ENCODE measurements at places on chromosomes 7 and 10. TPM values are rescaled to one million over a fixed set of nuclear protein-coding genes. Genes with fewer than 3 reads are reported as not detected.
A peak's percentile ranks its signal among the peaks of the same experiment; 100 is the strongest.

- DNase-seq = peak; percentile 59
These were observed 100.1 kb downstream of the HIP1 start for GRCh38 chr7:75638594-75639070.

Gene SH2D4B
- not detected for polyA plus RNA-seq

DNA sequence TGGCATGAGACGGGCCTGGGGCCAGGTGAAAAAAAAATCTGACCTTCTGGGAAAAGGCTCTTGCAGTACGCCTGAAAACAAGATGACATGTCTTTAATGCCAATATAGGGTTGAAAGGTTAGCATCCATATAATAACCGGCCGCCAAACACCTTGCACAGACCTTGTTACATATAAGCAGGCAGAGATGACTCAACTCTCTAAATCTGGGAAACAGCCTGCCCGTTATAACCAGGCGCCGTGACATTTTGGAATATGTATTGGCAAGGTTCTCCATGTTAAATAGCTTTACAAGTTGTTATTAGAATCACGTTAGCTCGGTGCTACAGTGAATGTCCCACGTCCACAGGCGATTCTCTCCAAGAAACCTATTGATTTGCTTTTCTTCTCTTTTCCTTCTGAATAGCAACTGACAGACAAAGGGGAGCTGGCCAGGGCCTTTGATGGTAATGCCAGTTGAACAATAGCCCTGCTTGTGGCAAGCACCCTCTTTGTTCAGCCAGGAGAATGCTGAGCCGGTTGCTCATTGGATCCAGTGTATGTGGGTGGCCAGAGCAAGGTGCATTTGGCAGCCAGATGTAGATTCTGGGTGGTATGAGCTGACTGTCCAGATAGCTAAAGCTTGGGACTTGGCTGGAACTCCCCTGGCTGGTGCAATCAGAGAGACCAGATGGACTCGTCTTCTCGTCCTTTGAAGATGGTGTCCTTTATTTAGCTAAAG is 80.1 kb upstream of the AUTS2 start:
- DNase-seq = no peak

DNA sequence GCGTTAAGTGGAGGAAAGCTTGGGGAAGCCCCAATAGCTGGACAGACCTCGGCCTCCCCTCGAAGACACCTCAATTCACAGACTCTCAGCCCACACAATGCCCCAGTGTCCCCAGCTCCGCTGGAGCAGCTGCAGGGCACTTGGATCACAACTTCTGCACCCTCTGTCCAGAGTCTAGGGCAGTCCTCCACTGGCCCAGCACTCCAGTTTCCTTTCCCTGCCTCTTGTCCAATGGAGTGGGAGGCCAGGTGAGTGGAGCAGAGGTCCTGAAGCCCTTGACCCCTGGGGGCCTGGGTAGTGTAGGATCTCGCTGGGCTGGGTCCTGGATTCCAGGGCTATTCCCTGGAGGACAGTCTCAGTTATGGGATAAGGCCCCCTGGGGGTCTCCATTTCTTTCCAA is 11.9 kb downstream of the SFRP5 start:
- DNase-seq = no peak

Gene KCND2
- 1.4 TPM for polyA plus RNA-seq

DNA sequence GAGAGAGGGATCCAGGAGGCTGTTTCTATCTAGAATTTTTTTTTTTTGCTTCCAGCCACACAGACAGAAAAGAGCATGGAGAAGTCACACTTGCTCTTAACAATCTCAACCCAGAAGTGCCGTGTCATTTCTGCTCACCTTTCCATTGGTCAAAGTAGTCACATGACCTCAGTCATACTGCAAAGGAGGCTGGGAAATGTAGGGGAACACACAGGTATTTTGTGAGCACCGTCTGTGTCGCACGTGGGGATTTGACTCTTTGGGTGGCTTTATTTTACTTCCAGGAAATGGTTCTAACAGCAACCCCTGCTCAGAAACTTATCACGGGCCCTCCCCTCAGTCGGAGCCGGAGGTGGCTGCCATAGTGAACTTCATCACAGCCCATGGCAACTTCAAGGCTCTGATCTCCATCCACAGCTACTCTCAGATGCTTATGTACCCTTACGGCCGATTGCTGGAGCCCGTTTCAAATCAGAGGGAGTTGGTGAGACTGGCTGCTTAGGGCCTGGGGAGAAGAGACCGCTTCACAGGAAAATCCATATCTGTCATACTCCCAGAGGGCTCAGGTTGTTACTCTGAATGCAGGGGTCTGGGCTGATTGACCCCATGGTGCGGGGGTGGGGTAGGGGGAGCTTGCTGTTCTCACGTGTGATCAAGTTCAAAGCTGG is 13.1 kb upstream of the CPA1 start:
- DNase-seq = no peak

DNA sequence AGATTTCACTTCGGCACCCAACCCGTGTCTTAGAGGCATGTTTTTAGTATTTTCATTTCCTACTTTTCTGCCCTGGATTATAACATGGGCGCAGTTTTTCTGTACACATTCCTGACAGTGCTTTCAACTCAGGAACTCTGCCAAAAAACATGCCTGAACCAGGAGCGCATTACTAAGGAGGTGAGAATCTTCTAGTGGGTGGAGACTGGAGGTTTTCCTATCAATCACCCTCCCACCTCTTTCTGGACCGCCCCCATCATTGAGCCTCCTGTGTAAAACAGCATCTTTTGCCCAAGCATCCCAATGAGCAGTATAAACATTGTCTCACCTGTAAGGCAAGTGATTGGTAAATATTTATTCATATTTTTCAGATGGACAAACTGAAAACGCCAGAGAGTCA is 53.2 kb downstream of the STK17A start:
- no peak for DNase-seq

DNA sequence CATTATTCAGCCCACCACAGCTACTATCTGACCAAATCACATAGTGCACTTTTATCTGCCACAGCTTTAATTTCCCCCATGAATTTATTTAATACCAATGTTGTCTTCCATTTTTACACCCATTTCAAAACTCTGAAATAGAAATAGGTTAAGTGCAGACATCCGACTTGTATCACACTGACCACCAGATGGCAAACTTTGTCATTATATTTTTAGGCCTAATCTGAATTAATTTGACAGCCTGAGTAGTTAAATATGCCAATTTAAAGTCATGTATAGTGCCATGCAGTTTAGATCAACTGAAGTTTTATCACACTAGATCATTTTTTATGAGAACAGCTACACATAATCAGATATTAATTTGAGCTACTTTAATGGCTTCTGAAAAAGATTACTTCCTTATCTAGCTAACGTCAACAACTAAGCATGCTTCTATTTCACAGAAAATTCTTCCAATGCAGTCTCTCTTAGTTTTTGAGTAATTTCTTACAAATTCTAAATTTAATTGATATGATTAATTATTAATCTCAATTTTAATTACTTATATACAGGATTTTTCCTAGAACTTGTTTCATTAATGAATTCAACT is 566.4 kb downstream of the GFRA1 start:
- peak; percentile 12 for DNase-seq

Gene FGFBP3
- 26.4 TPM for polyA plus RNA-seq

DNA sequence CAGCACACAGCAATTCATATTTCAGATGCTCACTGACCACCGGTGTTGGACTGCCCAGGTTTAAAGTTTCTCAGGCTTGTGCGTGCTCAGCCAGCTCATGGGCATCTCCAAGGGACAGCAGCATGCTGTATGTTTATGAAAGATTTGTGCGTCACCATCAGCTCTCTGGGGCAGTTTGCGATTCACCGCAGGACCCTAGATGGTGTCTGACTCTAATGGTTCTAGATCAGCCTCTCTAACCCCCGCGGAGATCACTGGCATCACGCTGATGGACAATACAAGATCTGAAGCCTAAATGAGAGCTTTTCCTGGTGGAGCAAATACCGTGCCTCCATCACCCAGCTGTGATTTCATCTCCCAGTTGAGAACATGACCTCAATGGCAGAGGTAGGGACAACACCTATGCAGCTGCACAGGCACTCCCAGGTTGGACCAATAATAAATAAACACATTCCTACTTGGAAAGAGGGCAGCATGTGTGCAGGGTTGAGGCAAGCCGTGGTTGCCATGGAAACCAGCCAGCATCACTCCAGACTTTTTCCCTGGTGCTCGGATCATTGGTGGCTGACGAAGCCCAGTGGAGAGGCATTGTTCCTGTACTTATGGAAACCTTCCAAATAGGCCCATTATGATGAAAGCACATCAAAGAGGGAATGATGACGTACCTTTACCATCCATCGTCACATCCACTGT is 253.6 kb downstream of the KCNMA1 start:
- no peak for DNase-seq

GRCh38 chr7:115748123-115748738 is 282.3 kb downstream of the TFEC start:
- no peak for DNase-seq

Gene NEURL1
- 3.5 TPM for polyA plus RNA-seq

DNA sequence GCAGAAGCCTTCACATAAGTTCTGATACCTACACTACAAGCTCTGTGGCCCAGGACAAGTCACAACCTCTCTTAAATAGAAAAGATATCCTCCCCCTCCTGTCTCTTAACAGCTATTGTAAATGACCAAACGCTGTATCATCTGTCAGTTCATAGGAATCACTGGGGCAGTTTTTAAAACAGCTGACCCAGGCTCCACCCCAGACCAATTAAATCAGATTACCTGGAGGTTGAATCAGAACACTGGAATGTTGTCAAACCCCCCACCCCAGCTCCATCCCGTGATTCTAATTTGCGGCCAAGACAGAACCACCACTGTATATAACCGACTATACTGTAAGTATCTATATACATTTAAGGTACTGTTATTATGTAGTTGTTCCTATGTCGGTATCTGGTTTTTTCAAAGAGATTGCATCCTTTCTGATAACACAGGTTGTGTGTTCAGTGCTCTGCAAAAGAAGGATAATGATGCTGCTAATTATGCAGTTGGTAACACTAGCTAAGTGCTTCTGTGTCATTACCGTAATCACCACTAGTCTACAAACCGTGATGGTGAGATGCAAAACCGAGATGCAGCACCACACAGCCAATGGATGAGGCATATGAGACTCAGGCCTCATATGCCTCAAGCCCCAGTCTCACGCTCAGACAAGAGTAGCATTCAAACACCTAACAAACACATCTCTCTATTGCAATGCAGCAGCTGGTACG is 47.4 kb downstream of the TNS3 start:
- no peak for DNase-seq

DNA sequence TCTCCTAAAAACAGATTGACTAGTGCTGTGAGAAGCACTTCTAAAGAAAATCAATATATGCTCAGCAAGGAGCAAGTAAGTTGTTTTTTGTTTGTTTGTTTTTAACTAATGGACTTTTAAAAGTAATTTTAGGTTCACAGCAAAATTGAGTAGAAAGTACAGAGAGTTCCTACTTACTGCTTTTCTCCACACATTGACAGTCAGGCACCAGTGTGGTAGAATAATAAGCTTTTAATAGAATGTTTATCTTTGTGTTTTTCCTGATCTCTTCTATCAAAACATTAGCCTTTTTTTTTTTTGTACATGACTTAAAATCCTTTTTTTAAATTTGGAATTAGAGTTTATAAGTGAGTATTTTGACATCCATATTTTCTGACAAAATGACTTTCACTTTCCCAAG is 28.0 kb downstream of the MINPP1 start:
- DNase-seq = no peak

Gene FAM237B
- not detected for polyA plus RNA-seq

DNA sequence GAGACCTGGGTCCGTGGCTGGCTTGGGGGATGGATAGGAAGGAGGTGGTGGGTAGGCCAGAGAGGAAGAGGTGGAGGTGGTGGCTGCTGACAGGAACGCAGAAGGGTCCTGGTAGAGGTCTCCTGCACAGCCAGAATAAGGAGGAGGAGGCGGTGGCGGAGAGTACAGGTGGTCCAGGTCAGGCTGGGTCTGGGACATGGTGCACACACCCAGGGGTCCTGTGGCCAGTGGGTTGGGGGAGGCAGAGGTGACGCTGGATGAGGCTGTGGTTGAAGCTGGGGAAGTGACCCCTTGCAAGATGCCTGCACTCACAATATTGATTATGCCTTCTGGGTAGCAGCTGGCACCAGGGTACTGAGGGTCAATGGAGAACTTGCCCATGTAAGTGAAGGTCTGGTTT is 2.2 kb downstream of the EGR2 start:
- no peak for DNase-seq

DNA sequence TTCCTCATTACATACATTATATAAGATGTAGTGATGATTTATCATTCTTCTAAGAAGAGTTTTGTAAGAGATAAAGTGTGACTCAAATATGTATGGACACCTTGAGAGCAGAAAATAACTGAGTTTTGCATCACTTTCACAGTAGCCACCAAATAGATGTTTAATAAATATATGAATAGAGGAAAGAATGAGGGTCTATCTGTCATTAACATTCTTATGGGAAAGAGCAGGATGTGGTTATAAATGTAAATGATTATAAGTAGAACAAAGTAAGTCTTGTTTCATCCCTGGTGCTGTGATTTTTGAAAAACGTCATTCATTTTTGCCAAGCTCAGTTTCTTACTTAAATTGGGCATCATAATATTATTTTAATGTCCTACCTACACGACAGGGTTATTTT is 15.0 kb upstream of the CRPPA start:
- DNase-seq = no peak

DNA sequence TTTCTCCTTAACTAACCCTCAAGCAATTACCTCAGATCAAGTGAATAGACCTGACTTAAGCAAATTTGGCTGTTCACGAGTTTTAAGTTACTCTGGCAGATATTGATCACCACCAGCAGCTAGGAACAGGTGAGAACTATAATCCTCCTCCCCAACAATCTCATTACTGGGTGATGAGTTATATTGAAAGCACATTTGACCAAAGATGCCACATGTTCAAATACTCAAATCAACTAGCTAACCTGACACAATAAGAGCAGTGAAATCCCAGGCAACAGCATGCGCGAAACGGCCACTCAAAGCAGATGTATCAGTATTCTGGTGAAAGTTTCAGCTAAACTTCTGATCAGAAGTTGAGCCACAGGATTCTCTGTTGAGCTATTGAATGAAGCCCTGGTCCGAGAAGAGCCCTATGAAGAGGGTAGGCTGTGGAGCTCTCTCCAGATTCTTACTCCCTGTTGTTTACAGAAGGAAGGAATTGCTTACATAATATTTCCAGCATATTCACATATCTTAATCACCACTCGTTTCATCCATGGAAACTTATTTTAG is 52.6 kb downstream of the CAV1 start:
- no peak for DNase-seq

GRCh38 chr7:122520971-122521555 is 177.9 kb downstream of the RNF133 start:
- DNase-seq = no peak

- no peak for DNase-seq
These were observed 102.8 kb downstream of the GALNT11 start for GRCh38 chr7:152128252-152128651.

Gene C7orf57
- not detected for polyA plus RNA-seq

Gene ADCYAP1R1
- polyA plus RNA-seq = 0.52 TPM

Gene TYW1B
- 3.2 TPM for polyA plus RNA-seq

DNA sequence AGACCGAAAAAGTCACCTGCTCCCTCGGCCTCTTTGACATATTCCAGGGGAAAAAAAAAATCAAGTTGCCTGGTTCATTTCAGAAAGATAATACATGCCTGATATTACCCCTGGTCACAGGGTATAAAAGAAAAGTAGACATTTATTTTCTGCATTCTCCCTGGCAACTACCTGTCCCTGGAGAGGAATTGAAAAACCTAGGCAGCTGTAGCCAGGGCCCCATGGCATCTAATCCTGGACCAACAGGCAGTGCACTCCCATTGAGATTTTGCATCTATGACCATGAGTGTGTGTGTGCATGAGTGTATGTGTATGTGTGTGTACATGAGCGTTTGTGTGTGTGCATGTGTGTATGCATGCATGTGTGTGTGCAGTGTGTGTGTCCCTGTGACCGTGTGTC is 338.2 kb upstream of the PFKP start:
- no peak for DNase-seq

Gene RBP4
- not detected for polyA plus RNA-seq

Gene LEP
- polyA plus RNA-seq = not detected

GRCh38 chr7:36366718-36367560 is 22.7 kb upstream of the ANLN start:
- peak; percentile 94 for DNase-seq
